ENCODE measurements at places on chromosomes 1 and 21. TPM values are rescaled to one million over a fixed set of nuclear protein-coding genes. Genes with fewer than 3 reads are reported as not detected.

The ANGPTL1 gene
- total RNA-seq = not detected

The MR1 gene
- 37.3 TPM for total RNA-seq

The LCE1A gene
- total RNA-seq = not detected

The PUSL1 gene
- 14.9 TPM for total RNA-seq

The TRIM33 gene
- total RNA-seq = 38.0 TPM

The BEND5 gene
- total RNA-seq = not detected

The DCST2 gene
- 3.5 TPM for total RNA-seq

The PERM1 gene
- total RNA-seq = not detected

The KCNE1 gene
- not detected for total RNA-seq

The CDC20 gene
- 96.9 TPM for total RNA-seq

The WNT4 gene
- not detected for total RNA-seq

The TMEM240 gene
- total RNA-seq = 2.6 TPM

The PCAT6 gene
- not detected for total RNA-seq

The NR5A2 gene
- total RNA-seq = not detected

The KDF1 gene
- 0.14 TPM for total RNA-seq

The ITLN2 gene
- total RNA-seq = not detected

The UMODL1 gene
- 2.5 TPM for total RNA-seq

The NOTCH2NLA gene
- total RNA-seq = 1.9 TPM

The GCSAML gene
- total RNA-seq = not detected

The KCNE2 gene
- total RNA-seq = not detected

The PRDX6 gene
- 232 TPM for total RNA-seq

The ADCY10 gene
- 0.14 TPM for total RNA-seq

The EDN2 gene
- not detected for total RNA-seq

The CCDC181 gene
- total RNA-seq = not detected

The GPX7 gene
- total RNA-seq = 90.5 TPM

The GNG12 gene
- not detected for total RNA-seq

The ACTL8 gene
- not detected for total RNA-seq

The OLIG2 gene
- not detected for total RNA-seq

The CD84 gene
- 14.4 TPM for total RNA-seq

The MYBPH gene
- 62.2 TPM for total RNA-seq

The KCNK1 gene
- total RNA-seq = not detected

The NPPA gene
- not detected for total RNA-seq

The GSTM5 gene
- total RNA-seq = not detected

The NCF2 gene
- 7.0 TPM for total RNA-seq

The PCP4 gene
- not detected for total RNA-seq

The UBE2U gene
- not detected for total RNA-seq

The TMPRSS15 gene
- 0.19 TPM for total RNA-seq

The NTNG1 gene
- total RNA-seq = not detected

The RNPEP gene
- 50.3 TPM for total RNA-seq

The USH2A gene
- not detected for total RNA-seq

The ADGRB2 gene
- 28.5 TPM for total RNA-seq

The PRR9 gene
- not detected for total RNA-seq

The HMGCS2 gene
- not detected for total RNA-seq

The RPL5 gene
- total RNA-seq = 2,490 TPM

The ZNF684 gene
- 8.5 TPM for total RNA-seq

The TXNDC12 gene
- total RNA-seq = 39.2 TPM

The SPRR2E gene
- total RNA-seq = not detected

The ANKRD34A gene
- total RNA-seq = 21.5 TPM

The PRAMEF9 gene
- total RNA-seq = not detected

The LRRC38 gene
- total RNA-seq = not detected

The CTSS gene
- 160 TPM for total RNA-seq
